Activated naive CD4-positive, alpha-beta T cell treated with anti-CD3 and anti-CD28 coated beads, Interleukin-2, amount 10 ng/mL, durations not matched to agents 7 days and 5 days (primary cell): ENCODE measurements at places on chromosomes 5 and 9.

DNA sequence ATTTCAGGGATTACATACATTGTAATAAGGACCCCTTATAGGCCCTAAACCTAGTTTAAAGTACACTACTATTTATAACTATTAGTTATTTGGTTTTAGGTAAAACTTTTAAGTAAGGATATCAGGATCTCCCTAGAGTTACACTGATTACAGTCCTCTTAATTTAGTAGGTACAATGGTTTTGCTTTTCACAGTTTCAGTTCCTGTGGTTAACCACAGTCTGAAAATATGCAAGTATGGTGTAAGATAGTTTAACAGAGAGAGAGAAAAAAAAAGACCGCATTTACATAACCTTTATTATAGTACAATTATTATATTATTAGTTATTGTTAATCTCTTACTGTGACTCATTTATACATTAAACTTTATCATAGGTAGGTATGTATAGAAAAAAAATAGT lies 725.3 kb upstream of the PTPRD start:
- no peaks in the 10 kb centered on the region for H3K4me1 ChIP-seq
- H3K27me3 ChIP-seq = no peaks in the 10 kb centered on the region
- no peak for DNase-seq
- H3K36me3 ChIP-seq = no peaks in the 10 kb centered on the region

GRCh38 chr9:116074658-116075057 lies 78.9 kb upstream of the PAPPA start:
- no peaks in the 10 kb centered on the region for H3K36me3 ChIP-seq
- H3K27ac ChIP-seq = no peak overlapping the region
- no peaks in the 10 kb centered on the region for H3K4me1 ChIP-seq
- H3K4me3 ChIP-seq = no peak overlapping the region

DNA sequence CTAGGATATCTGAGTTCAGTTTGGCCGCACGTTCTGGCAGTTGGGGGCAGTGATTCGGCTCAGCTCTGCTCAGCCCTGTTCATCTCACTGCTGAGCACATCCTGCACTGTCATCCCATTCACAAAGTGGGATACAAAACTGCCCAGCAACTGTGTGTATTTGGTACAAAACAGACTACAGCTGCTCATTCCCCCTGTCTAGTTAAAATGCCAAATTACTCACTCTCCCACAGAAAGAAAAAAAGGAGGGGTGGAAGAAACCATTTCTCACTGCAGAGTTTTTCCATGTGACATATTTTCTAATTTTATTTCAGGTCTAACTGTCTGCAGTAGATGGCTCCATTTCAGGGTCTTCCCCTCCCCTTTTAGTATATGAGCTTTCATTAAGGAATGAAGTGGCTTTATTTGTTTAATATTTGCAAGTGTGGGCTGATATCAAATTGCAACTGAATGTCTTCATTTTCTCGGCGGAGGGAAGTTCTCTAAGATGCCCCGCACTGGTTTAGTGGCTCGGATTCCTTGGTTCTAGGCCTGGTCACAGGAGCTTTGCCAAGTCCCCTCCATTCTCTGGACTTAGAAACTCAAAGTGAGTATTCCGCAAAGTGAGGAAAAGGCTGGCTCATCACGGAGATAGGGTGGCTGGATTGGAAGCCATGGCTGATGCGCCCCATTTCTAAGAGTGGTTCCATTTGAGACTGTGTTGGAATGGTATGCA lies 14.7 kb downstream of the COL15A1 start:
- DNase-seq = no peak
- H3K27me3 ChIP-seq = peaks cover 43% of the 10 kb centered on the region
- no peak overlapping the region for H3K27ac ChIP-seq
- no peak overlapping the region for H3K4me3 ChIP-seq

- H3K4me3 ChIP-seq = no peak overlapping the region
- no peaks in the 10 kb centered on the region for H3K36me3 ChIP-seq
- no peak overlapping the region for H3K27ac ChIP-seq
- H3K27me3 ChIP-seq = peaks cover 6% of the 10 kb centered on the region
- no peak for DNase-seq
Observed at GRCh38 chr5:103036601-103037000, 83.3 kb downstream of the GIN1 start.

DNA sequence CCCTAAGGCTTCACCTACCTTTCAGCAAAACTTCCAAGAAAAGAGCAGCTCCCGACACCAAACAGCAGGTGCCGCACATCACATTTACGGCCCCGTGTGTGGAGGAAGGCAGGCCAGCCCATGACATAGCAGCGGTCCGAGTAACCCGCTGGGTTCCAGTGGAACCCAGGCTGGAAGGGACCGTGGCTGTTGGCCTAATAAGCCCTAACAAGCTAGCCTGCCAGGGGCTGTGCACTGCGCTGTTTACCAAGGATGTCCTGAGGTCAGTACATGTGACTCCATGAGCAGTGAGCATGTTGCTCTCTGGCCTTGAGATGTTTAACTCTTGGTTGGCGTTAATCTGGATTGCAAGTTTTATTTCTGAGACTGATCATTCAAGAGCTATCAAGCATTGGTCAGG lies 131.5 kb downstream of the FSTL4 start:
- H3K27ac ChIP-seq = no peak overlapping the region
- no peak for DNase-seq
- H3K4me1 ChIP-seq = no peaks in the 10 kb centered on the region

DNA sequence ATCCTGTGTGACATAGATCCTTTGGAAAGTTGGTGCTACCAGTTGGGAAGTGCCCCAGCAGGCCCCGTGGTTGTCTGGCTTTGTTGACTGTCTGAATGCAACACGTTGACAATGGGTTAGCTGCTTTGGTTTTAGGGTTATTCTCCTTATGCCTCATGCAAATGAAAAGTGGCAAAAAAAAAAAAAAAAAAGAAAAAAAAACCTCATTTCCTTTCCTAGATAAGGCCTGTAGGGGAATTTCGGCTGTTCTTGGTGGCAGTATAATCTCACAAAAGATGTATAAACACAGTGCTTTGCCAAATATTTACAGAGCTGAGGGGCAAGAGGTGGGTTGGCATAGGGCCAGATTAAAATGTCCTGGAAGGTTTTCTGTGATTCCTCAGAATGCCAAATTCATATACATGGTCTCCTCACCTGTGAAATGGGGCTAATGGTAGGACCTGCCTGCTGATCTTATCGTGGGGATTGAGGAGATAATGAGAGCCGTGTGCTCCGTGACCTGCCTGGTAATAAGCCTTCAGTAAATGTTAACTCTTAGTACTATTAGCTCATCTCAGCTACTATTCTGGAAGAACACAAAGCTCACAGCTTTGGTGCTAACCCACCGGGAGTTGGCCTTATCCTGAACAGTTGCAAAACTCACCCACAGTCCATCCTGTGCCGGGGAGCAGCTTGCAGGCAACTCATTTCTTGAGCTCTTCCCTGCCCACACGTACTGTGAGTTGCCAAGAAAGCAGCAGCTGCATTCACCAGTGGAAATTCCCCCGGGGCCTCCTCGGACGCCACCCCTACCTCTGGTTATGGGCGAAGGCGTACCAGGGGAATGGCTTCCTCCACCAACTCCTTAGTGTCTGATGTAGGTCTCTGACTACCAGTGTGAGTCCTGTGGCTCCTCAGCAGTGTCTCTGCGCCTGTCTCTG lies 220.3 kb downstream of the NR3C1 start:
- DNase-seq = no peak
- peaks cover 9% of the 10 kb centered on the region for H3K36me3 ChIP-seq
- H3K4me1 ChIP-seq = peaks cover 23% of the 10 kb centered on the region
- no peak overlapping the region for H3K27ac ChIP-seq

- H3K27ac ChIP-seq = no peak overlapping the region
- no peak overlapping the region for H3K4me3 ChIP-seq
- H3K4me1 ChIP-seq = no peaks in the 10 kb centered on the region
- DNase-seq = no peak
Observed at GRCh38 chr5:136605638-136606037, 240.3 kb upstream of the TRPC7 start.

GRCh38 chr5:157562111-157562581 lies 13.4 kb downstream of the ADAM19 start:
- H3K4me3 ChIP-seq = no peak overlapping the region
- H3K27me3 ChIP-seq = no peaks in the 10 kb centered on the region
- H3K4me1 ChIP-seq = peaks cover 79% of the 10 kb centered on the region
- H3K27ac ChIP-seq = no peak overlapping the region

- no peak overlapping the region for H3K27ac ChIP-seq
- no peaks in the 10 kb centered on the region for H3K36me3 ChIP-seq
- no peaks in the 10 kb centered on the region for H3K4me1 ChIP-seq
- H3K27me3 ChIP-seq = peaks cover 13% of the 10 kb centered on the region
- no peak for DNase-seq
Observed at GRCh38 chr9:128232528-128233428, 29.6 kb downstream of the DNM1 start.

DNA sequence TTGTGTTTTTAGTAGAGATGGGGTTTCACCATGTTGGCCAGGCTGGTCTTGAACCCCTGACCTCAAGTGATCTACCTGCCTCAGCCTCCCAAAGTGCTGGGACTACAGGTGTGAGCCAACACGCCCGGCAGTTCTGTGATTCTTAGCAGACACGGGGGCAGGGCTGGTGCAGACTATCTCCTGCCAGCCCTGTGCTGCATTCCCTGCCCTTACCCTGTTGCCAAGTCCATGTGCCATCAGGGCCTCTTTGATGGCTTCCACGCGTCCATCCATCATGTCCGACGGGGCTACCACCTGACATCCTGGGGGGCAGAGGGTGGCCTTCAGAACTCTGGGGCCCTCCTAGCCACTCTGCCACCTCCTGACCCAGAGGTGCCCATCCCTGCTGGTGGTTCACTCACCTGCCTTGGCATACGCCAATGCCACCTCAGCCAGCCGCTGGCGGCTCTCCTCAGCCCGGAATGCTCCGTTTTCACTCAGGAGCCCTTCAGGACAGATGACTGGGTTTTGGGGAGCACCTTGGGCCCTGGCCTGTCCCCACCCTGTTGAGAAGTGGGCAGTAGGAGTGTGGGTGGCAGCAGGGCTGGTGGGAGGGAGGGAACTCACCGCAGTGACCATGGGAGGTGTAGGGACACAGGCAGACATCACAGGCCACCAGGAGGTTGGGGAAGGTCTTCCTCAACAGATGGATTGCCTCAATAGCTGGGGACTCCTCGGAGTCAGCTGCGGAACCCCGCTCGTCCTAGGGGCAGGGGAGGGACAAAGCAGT lies 10.7 kb downstream of the ALAD start:
- H3K4me3 ChIP-seq = no peak overlapping the region
- no peak for DNase-seq
- H3K4me1 ChIP-seq = no peaks in the 10 kb centered on the region
- no peak overlapping the region for H3K27ac ChIP-seq
- H3K36me3 ChIP-seq = peaks cover 14% of the 10 kb centered on the region

DNA sequence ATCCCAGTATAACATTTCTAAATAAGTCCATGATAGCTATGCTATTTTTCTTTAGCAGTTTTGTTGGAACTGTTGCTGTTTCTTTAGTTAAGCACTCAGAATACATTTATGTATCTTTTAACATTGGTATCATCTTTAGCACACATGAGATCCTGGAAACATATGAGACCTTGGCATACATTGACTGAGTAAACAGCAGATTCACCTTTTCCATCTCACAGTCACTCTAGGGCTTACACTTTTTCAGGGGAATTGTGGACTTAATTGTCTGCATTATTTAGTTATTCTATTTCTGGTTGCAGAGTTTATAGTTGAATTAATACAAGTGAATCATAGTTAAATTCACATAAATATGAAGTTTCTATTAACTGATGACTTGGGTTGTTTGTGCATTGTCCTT lies 70.1 kb downstream of the COMMD10 start:
- no peaks in the 10 kb centered on the region for H3K27me3 ChIP-seq
- no peak overlapping the region for H3K27ac ChIP-seq
- peaks cover 1% of the 10 kb centered on the region for H3K36me3 ChIP-seq

GRCh38 chr5:175443514-175444059 lies 395 bp downstream of the DRD1 start:
- H3K36me3 ChIP-seq = no peaks in the 10 kb centered on the region
- H3K27ac ChIP-seq = no peak overlapping the region
- peaks cover 74% of the 10 kb centered on the region for H3K27me3 ChIP-seq

DNA sequence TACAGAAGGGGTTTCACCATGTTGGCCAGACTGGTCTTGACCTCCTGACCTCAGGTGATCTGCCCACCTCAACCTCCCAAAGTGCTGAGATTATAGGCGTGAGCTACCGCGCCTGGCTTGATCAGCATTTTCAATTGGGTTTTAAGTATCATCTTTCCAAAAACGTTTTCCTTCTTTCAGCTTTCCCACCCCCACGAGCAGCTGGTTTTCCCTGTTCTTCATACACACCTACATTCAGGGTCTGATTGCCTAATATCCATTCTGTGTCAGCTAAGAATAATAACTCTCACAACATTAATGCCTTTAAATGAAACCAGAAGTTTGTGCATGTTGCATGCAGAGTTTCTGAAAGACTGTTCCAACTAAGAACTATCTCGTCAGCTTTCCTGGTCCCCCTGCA lies 38.3 kb downstream of the RFK start:
- H3K4me1 ChIP-seq = no peaks in the 10 kb centered on the region
- H3K27ac ChIP-seq = no peak overlapping the region
- H3K27me3 ChIP-seq = peaks cover 10% of the 10 kb centered on the region

GRCh38 chr9:9950813-9951212 lies 662.0 kb downstream of the PTPRD start:
- no peak overlapping the region for H3K4me3 ChIP-seq
- no peak overlapping the region for H3K27ac ChIP-seq
- H3K4me1 ChIP-seq = no peaks in the 10 kb centered on the region
- H3K36me3 ChIP-seq = no peaks in the 10 kb centered on the region
- H3K27me3 ChIP-seq = no peaks in the 10 kb centered on the region
- DNase-seq = no peak

- H3K36me3 ChIP-seq = no peaks in the 10 kb centered on the region
- H3K27ac ChIP-seq = no peak overlapping the region
- no peak overlapping the region for H3K4me3 ChIP-seq
- H3K27me3 ChIP-seq = no peaks in the 10 kb centered on the region
- H3K4me1 ChIP-seq = no peaks in the 10 kb centered on the region
Observed at GRCh38 chr5:64883912-64884311, 115.2 kb downstream of the CWC27 start.

DNA sequence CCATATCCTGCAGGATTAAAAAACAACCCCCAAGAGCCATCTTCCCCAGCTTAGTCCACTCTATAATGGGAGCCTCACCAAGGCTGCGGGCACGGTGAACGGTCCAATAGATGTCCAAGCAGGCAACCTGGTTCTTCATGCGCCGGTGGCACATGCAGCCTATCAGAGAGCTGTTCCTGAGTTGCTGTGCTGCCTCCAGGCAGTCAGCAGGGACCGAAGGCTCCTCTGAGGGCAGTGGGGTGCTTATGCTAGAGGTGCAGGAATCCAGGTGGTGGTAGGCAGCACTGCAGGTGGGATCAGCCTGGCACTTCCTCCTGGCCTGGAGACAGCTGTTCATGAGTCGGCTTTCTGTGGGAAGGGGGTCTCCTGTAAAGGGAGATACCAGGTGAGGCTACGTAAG lies 10.2 kb downstream of the GFRA3 start:
- no peak for DNase-seq
- no peak overlapping the region for H3K4me3 ChIP-seq
- H3K4me1 ChIP-seq = no peaks in the 10 kb centered on the region

DNA sequence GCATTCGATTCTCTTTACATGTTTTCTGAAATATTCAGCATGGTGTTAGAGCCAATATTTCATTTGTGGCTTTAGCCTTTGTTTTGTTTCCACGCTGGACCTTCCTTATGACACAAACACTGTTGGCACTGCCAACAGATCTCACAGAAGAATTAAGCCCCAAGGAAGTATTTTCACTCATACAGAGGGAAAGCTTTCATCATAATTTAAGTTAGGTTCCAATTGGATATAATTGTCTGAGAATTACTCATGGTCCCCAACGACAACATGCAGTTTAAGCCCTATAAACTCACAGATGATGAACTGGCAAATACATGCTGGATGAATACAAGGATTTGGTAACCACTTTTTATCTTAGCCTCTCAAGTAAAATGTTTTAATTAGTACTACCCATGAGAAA lies 259.5 kb downstream of the EBF1 start:
- no peaks in the 10 kb centered on the region for H3K27me3 ChIP-seq
- no peaks in the 10 kb centered on the region for H3K36me3 ChIP-seq
- no peak overlapping the region for H3K4me3 ChIP-seq
- no peak overlapping the region for H3K27ac ChIP-seq
- no peaks in the 10 kb centered on the region for H3K4me1 ChIP-seq
